ENCODE measurements at places on chromosomes 3 and 15.

DNA sequence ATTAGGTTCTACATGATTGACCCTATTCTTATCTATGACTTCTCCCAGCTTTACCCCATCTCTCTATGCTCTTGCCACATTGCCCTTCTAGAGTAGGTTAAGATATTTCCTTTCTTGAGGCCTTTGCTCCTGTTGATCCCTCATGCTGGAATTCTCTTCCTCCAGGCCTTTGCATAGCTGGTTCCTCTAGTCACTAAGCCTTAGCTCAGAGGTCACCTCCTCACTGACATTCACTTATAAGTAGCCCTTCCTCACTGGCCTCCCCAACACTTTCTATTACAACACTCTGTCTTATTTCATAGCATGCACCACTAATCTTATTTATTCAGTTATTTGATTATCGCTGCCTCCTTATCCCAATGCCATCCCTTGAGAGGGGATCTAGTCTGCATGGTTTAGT lies 228.4 kb upstream of the COL8A1 start:
- no peak for DNase-seq

- DNase-seq: no peak
Measured at GRCh38 chr15:41819455-41820050, 8.3 kb upstream of the JMJD7 start.

- no peak for DNase-seq
Measured at GRCh38 chr15:95202569-95203349, 971.4 kb downstream of the MCTP2 start.

DNA sequence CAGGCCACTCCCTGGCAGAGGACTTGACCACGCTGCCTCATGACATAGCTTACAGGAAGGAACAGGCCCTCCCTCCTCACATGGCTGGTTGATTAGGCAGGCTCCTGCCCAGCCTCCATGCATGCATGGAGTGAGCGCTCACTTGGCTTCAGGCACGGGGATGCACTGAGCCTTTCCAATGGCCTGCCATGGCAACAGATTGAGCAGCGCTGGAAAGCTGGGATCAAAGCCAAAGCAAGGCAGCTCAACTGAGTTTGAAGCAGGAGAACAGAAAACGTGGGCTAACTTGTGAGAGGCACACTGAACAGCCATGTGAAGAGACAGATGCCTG lies 5.9 kb upstream of the GRAMD2A start:
- DNase-seq: no peak

DNA sequence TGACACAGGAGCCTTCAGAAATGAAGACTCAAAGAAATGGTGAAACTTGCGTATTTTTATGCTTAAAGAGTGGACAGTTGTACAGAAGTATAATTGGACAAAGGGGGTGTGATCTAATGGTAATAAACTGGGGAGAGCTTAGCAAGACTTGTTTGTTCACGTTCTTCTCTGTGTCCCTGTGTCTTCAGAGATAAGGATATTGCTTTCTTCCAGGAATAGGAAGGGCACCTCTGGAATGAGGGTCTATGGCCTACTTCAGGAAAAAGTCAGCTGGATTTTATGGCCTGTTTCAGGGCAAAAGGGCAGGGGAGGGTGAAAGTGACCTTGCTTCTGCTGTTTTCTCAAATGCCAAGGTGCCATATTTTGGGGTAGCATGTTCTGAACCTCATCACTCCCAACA lies 4.5 kb upstream of the TOPAZ1 start:
- no peak for DNase-seq

- DNase-seq: no peak
Measured at GRCh38 chr3:138441256-138441655, 6.8 kb downstream of the ESYT3 start.

DNA sequence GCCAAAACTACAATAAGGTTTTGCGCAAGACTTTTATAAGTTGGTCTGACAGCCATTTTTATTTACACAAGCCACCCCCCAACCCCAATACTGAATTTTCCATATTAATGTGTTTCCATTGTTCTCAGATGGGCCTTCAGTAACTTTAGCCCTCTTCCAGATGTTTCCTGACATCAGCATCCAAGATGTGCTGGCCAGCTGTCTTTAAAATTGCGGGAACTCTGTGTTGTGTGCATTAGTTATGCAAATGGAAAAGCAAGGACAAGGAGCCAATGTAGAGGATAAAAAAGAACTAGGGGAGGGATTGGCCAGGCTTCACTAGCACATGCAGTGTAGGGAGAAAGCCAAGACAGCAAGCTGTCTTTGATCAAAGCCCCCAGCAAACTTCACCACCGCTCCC lies 45.4 kb downstream of the COMMD2 start:
- DNase-seq: no peak

DNA sequence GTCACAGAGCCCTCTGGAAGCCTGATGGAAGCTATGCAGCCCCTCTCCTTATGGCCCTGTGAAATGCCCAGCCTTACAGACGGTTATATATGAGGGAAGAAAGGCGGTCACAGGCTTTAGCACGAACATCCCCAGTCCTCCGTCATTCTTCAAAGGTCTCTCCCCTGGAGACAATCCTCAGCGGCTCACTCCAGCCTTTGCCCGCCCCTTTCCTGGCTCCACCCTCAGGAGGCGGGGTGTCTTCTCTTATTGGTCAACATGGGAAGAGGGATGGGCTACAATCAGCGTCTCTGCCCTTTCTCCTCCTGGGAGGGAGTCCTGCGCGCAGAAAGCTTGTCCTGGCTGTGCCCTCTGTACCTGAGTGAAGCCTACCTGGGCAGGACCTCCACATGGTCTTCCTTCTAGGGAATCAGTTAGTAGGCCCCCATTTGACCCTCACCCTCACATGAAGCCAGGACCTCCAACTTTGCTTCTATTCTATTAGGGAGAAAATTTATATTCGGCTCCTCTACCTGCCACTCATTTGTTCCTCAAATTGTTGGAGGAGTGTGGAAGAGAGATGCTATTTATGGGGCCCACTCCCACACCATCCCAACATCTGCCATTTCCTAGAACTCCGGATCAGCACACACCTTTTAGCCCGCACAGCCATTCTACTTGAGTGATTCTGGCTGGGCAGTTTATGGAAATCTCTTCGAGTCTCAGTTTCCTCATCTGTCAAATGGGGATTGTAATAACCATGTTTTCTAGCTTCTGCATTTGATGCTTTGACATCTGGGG lies 112.9 kb upstream of the SLC6A11 start:
- DNase-seq: peak; percentile 68

- DNase-seq: no peak
Measured at GRCh38 chr3:50450209-50450921, 53.1 kb downstream of the CACNA2D2 start.

DNA sequence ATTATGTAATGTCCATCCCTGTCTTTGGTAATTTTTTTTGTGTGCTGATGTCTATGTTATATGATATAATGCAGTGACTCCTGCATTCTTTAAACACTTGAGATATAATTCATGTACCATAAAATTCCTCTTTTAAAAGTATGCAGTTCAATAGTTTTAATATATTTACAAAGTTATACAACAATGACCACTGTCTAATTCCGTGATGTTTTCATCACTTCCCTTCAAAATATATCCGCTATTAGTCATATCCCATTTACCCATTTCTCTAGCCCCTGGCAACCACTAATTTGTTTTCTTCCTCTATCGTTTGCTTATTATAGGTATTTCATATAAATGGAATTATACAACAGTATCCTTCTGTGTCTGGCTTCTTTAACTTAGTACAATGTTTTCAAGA lies 64.9 kb upstream of the SUCLG2 start:
- DNase-seq: no peak

GRCh38 chr3:76638006-76638405 lies 401.9 kb upstream of the ROBO2 start:
- DNase-seq: no peak

Data from neural crest cell (in vitro differentiated cells).